ENCODE measurements at places on chromosomes 13 and 19. TPM values are rescaled to one million over a fixed set of nuclear protein-coding genes. Genes with fewer than 3 reads are reported as not detected.

The RAB3A gene
- 0.43 TPM for total RNA-seq

The ERICH4 gene
- total RNA-seq: not detected

The CEACAM4 gene
- not detected for total RNA-seq

DNA sequence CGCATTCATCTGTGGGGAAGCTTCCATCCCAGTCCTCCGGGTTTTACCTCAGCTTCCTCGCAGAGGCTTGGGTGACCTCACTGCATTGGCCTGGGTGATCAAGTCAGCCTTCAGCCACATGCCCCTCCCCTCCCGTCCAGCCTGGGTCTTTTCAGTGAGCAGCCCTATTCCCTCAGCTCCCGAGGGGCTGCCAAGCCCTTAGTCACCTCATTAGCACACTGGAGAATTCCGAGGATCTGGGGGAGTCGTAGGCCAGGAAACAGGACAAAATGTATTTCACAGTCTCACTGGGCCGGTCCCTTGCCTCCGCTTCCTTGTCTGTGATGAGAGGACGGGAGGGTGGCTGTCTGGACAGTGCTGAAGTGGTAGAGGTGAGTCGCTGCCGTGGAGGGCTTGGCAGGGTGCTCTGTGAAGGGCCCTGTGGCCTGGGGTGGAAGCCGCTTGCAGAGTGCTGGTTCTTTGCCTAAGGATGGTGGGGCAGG, 19.9 kb downstream of the KDM4B start:
- DNase-seq: no peak
